Activated CD4-positive, CD25-positive, alpha-beta regulatory T cell treated with anti-CD3 and anti-CD28 coated beads, Interleukin-2, amount 50 U/mL, for 24 hours (primary cell): ENCODE measurements at places on chromosomes 6 and 20.

GRCh38 chr20:10669843-10670446 is 3.9 kb downstream of the JAG1 start:
- ATAC-seq, result no peak

DNA sequence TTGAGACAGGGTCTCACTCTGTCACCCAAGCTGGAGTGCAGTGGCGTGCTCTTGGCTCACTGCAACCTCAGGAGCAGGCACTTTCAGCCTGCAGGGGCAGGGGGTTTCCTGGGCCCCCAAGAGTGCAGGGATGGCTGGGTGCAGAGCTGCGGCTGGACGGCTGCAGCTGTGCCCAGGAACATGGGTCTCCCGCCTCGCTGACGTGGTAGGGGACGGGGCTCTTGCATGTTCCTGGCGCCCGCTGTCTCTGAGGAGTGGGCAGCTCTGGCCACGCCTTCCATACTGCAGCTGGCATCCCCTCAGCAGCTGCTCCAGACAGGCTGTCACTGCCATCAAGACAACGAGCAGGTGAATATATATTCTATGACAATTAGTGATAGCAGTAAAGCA is 2.2 kb upstream of the DEK start:
- no peak for ATAC-seq

DNA sequence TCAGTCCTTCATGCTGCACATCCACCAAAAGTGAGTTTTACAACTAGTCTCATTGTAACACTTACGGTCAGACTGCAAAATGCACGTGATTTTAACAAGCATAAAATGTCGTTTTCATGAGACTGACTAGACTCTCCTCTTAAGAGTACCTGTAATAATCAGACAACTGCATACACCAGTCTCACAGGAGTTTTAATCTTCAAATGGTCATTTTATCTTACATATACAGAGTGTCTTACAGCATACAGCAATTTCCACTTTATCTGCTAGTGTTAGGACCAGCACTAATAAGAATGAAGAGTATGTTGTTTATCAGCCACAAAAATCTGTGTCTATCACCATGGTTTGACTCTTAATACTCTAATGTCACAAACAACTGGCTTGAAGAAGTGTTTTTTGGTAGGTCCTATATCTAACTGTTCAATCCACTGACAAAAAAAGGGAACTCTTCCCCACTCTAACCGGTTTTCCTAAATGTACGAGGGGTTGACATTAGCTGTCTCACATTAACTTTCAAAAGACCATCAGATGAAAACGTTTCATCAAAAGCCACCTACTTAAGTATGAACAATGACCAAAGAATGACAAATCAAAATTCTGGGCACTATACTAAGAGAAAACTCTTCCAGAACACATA is 1.5 kb upstream of the ASF1A start:
- no peak for ATAC-seq

GRCh38 chr6:170289180-170289931 is 1.5 kb downstream of the DLL1 start:
- ATAC-seq, result peak; percentile 8

GRCh38 chr6:43710576-43710975 is 23.0 kb upstream of the MRPS18A start:
- no peak for ATAC-seq
